ENCODE measurements at places on chromosomes 3 and 15.

- no peak for DNase-seq
Measured at GRCh38 chr3:106277731-106278130, 408.9 kb upstream of the CBLB start.

DNA sequence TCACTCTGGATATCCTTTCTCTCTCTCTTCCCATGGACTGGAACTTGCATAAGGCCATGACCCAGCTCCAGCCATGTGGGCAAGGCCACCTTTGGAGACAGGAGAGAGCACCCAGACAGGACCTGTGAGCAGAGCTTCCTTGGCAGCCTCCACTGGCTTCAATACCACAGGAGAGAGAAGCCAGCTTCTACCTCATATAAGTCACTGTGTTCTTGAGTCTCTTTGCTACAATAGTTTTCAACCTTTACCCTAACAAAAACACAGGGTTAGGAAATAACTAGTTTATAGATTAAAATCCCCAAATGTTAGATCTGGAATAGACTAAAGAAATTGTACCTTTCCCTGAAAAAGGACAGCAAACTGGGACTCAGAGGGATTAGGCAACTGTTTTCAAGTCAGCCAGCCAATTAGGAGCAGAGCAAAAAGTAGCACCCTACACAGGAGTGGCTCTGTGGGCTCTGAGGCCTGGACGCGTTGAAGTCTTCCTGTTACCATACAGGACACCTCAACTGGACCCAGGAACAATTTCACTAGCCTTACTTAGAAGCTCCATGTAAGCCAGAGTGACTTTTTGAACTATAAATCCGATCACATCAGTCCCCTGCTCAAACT lies 211.5 kb upstream of the ICE2 start:
- DNase-seq, result no peak

DNA sequence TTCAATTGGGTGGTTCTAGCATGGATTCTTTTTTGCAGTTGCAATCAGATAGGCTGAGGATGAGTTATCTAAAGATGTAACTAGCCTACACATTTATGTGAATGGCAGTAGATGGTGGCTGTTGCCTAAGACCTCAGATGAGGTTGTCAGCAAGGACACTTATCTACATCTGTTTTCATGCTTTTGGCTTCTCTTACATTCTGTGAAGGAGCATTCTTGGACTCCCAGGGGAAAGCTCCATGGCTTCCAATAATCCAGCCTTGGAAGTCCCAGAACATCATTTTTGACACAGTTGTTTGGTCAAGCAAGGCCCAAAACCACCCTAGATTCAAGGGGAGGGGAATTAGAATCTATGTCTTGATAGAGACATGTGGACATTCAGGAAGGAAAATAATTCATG lies 332.2 kb upstream of the RBMS3 start:
- DNase-seq, result no peak

GRCh38 chr3:105538483-105538882 lies 171.8 kb downstream of the ALCAM start:
- DNase-seq, result no peak

- no peak for DNase-seq
Measured at GRCh38 chr3:89216016-89216739, 108.8 kb downstream of the EPHA3 start.
